DMS 273 treated with DMSO at 0.1 percent for 48 hours (cell line): ENCODE measurements at places on chromosomes 4 and X.

GRCh38 chr4:184860018-184860779 lies 34.4 kb upstream of the ACSL1 start:
- no peak for DNase-seq

GRCh38 chrX:50626432-50626831 lies 155.8 kb upstream of the DGKK start:
- DNase-seq: no peak

GRCh38 chrX:69216911-69217310 lies 51.7 kb upstream of the PJA1 start:
- DNase-seq: no peak

- DNase-seq: no peak
Measured at GRCh38 chr4:87354168-87355102, 31.8 kb upstream of the HSD17B13 start.

DNA sequence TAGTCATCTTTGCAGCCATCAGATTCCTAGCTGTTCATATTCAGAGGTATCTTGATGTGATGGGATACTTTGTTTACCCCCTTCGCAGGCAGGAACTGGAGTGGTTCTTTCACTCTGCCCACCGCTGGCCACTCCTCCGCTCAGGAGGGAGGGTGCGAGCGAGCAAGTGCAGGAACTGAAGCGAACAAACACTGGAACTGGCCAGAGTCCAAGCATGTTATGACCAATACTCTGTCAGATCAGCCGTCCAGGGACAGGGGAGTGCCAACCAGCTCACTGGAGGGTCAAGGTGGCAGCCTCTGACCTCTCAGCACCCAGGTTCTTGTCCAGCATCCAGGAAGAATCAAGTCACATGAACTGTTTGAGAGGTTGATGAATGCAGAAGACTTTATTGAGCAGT lies 18.0 kb upstream of the MANBA start:
- DNase-seq: no peak

GRCh38 chr4:19014594-19014993 lies 993.0 kb upstream of the LCORL start:
- no peak for DNase-seq

DNA sequence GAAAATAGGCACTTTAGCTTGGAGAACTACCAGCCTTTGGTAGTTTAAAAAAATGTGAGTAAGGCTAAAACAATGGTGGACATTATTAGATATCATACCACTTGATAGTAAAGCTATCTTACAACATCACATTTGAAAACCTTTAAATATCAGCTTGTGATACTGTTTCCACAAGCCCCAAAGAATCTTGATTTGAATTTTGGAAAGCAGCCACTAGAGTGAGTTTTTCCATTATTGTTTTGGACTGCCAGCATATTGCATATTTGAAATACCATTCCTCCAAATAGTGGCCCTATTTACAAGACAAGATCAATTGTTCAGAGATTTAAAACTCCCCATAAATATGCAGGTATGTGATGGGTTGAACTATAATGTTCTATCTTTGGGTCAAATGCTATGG lies 303.0 kb upstream of the PRPS2 start:
- no peak for DNase-seq

- no peak for DNase-seq
Measured at GRCh38 chr4:20612313-20612712, 87.9 kb upstream of the PACRGL start.
